Brain (organoid and tissue), 16 donors: ENCODE measurements at places on chromosomes 4 and X. TPM values are rescaled to one million over a fixed set of nuclear protein-coding genes. Genes with fewer than 3 reads are reported as not detected.

The DTHD1 gene
- 0.12 TPM for polyA plus RNA-seq

DNA sequence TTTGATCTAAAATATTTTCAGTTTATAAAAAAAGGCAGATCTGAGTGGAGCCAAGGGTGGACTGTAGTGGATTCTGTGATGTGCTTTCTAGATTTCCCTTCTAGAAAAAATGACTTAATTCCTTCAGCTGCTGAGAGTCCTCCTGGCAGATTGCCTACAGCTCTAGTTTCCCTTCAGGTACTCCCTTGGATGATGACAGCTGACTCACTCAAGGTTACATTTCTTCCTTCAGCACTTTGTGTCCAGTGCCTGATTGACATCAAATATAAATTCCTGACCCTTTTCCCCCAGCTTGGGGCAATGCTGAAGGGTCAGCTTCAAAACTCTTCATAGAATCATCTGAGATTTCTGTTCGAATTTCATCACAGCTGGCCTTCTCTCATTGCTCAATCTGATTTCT lies 161.7 kb downstream of the EMCN start:
- DNase-seq = no peak

- no peak for DNase-seq
Measured at GRCh38 chr4:16721613-16722291, 176.7 kb downstream of the LDB2 start.

The RASSF6 gene
- polyA plus RNA-seq = 18.4 TPM

DNA sequence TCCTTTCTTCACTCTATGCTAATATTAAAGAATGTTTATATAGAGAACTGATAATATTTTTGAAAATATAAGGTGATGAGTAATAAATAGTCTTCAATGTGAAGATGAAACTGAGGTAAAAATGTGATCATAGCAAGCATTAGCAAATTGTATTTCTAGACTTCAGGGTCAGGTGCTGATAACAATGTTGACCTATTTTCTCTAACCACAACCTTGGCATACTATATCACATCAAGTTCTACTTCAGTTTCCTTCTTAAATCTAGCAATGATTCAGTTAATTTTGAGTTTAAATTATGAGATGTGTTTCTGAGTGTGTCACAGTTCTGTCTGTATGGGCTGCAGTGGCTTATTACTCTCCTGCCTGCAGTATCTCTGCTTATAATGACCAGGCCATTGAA lies 209.4 kb downstream of the RAPGEF2 start:
- DNase-seq = no peak

The YIPF7 gene
- polyA plus RNA-seq = not detected

- no peak for DNase-seq
Measured at GRCh38 chrX:133852837-133853356, 132.5 kb downstream of the GPC3 start.

DNA sequence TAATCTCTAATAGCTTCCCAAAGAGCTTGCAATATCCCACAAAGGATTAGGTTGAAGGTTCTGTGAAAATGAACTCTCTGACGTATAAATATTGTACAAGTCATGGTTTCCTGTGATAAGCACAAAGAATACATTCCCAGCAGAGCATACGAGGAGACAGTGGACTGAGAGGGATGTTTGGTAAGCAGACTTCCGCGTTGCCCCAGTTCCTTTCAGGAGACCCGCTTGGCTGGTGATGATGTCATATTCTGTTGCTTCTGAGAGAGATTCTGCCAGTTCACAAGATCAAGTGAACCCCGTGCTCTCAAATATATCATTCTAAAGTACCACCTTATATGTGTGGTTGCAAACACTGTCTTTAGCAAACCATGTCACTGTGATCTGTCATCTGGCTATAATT lies 323.9 kb upstream of the CASK start:
- no peak for DNase-seq

GRCh38 chr4:136796953-136797352 lies 735.3 kb downstream of the PCDH18 start:
- no peak for DNase-seq

The SOX3 gene
- 0.39 TPM for polyA plus RNA-seq

The HERC3 gene
- 9.4 TPM for polyA plus RNA-seq

DNA sequence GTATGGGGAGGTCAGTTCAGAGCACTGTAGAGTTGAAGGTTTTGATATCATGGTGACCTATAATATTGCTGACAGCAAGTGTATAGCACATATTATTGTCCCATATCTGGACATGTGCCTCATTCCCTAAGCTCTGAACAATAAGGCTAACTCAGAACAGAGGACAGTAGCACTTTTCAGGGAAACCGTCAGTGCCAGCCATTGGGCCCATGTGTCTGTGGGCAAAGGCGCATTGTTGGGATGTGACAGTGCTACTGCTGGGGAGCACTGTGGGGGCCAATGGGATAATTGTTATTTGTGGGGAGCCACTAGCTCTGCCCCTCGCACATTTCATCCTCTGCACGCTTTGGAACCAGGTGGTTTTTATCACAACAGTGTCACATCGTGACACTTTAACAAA lies 136.2 kb downstream of the ELOVL6 start:
- DNase-seq = no peak

DNA sequence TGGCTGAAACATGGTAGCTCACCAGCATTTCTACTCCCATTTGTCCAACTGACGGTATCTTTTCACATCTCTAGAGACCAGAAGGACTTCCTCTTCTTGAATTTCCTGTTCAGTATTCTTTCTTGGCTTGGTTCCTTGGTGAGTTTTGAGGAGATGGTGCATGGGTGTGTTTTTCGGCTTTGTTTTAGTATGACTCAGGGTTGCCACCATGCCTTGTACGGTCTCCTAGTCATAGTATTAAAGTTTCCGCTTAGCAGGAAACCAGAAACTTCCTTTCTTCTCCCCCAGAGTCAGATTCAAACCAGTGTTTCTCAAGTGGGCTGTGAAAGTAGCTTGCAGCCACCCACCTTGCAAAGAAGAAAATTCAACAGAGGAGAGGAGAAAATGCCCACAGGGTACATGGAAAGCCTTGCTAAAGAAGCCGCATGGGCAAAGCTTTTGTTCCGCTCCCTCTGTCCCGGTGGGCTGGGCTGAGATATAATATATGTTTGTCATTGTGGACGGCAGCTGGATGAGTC lies 5.7 kb downstream of the CD99 start:
- DNase-seq = no peak

The ADGRG2 gene
- polyA plus RNA-seq = 0.07 TPM

The GUCY1B1 gene
- polyA plus RNA-seq = 9.8 TPM

DNA sequence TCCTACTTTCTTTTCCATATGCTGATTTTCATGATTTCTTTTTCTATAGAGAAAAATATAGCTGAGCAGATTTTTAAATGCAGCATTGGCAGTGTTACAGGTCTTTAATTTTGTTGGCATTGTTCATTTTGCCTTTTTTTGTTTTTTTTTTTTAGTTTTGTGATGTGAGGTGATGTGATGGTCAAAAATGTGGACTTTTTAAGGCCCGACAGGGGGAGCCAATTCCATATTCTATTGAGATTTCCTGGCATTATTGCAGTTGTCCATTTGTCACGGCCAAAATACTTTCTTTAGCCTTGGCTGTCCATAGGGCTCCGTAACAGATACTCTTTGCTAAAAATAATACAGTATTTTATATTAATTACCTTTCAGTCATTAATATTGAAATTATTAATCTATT lies 47.8 kb downstream of the SLIT2 start:
- peak; percentile 25 for DNase-seq

GRCh38 chrX:65196758-65197360 lies 220.6 kb upstream of the ZC4H2 start:
- DNase-seq = peak; percentile 12

DNA sequence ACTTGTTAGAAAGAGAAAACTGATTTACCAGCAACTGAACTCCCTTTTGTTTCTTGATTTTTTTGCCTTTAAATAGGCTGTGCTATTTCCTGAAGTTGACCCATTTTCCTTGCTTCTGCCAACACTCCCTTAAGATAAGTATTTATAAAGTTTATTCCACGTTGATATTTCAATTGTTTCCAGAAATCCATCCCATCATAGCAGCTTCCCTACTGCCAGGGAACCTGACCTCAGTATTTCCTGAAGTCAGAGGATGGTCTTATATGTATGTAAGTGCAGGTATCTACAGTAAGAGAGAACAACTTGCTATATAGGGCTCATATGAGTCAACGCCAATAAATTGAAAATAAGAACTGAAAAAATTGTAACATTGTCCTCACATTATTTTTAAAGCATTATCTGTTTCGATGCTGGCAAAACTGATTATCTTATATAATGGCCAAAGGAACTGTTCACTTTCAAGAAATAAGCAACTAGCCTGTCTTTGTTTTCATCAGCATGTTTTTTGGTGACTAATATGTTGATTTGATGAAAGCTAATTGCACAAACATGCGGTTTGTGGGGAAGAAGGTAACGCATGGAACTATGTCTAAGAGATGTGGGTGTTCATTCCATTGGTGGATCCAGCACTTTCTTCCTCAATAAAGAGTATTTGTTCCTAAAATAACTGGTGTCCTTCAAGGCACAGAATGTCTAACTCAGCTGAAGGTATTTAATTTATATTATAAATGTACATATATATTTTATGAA lies 4.7 kb downstream of the LIMCH1 start:
- no peak for DNase-seq

DNA sequence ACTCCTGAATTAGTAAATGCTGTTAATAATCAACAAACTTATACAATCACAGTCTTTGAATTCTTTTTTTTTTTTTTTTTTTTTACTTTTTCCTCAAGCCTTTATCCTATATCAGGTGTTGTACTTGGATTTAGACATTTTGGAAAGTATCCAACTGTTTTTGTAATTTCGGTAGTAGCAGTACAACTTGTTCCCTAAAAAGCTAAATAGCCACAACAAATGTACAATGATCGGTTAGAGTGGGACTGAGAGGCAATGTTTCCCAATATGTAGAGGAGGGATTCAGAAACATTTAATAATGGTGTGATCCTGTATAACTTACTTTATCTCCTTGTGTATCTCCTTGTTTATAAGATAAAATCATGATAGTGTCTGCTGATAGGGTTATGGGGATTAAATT lies 343.1 kb downstream of the GRID2 start:
- DNase-seq = no peak

DNA sequence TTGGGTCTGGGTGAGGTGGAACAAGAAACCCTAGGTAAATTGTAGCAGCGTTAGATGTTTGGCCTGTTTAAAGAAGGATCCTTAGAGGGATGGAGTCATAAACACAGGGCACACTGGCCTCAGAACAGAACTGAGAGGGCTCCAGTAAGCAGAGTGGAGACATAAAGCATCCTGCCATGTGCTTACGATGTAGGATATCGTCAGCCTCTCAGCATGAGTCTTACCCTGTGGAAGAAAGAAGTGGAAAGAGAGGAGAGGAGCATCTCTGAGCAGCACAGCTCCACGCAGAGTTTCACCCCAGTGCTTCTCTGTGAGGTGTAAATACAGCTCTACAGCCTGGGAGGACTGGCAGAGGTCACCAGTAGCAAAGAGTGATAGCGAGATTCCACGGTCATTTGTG lies 27.8 kb upstream of the SORBS2 start:
- no peak for DNase-seq

- DNase-seq = no peak
Measured at GRCh38 chr4:54626113-54626512, 31.6 kb upstream of the KIT start.

- no peak for DNase-seq
Measured at GRCh38 chr4:137427411-137427810, 104.9 kb downstream of the PCDH18 start.

- DNase-seq = no peak
Measured at GRCh38 chr4:5760936-5761480, 50.0 kb downstream of the EVC start.

DNA sequence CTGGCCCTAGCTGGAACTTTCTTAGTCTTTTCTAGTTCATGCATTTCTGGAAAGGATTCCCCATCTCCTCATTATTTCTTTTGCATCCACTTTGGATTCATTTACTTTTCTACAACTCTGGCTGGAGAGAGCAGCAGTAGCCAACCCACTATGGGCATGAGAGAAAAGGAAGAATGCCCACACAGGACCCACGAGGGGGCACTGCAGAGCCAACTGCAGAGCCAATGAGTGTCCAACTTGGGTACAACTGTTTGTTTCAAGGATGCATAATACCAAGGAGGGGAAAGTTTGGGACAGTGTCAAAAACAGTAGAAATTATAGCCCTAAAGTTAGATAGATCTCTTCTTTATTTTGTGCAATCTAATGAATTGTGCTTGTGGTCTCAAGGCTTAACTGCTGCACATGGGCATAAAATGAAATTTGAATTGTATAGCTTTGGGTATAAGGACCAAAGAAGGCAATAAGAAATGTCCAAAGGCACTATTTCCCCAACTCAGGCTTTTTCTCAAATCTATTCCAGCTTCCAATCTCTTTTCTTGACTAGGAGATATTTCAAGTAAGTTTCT lies 230.6 kb downstream of the NSUN7 start:
- DNase-seq = no peak

The FREM3 gene
- 0.44 TPM for polyA plus RNA-seq

GRCh38 chr4:1348014-1348513 lies 1.1 kb downstream of the UVSSA start:
- no peak for DNase-seq

GRCh38 chrX:121639781-121640180 lies 592.4 kb downstream of the GLUD2 start:
- no peak for DNase-seq

The RAB9B gene
- 8.2 TPM for polyA plus RNA-seq

- DNase-seq = no peak
Measured at GRCh38 chrX:75278991-75279390, 5.1 kb downstream of the UPRT start.

The GRIPAP1 gene
- 51.1 TPM for polyA plus RNA-seq

DNA sequence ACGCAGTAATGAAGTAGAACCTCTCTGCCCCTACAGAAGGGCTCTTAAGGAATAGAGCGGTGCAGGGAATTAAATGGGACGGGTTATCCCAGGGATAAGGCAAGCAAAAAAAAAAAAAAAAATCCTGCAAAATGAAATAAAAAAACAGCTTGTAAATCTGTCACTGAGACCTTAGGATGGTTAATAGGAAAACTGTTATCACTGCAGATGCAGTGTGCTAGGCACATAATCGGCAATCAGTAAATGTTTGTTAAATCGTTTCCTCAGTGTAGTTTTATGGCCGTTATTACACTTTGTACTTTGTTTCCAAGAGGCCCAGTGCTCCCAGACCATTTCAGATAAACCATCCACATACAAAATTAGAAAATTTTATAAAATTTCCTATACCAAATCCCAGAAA lies 1.0 kb downstream of the HNRNPH2 start:
- no peak for DNase-seq

- DNase-seq = no peak
Measured at GRCh38 chrX:4655743-4656142, 942.3 kb upstream of the PRKX start.

GRCh38 chrX:25202827-25203226 lies 187.1 kb upstream of the ARX start:
- no peak for DNase-seq

DNA sequence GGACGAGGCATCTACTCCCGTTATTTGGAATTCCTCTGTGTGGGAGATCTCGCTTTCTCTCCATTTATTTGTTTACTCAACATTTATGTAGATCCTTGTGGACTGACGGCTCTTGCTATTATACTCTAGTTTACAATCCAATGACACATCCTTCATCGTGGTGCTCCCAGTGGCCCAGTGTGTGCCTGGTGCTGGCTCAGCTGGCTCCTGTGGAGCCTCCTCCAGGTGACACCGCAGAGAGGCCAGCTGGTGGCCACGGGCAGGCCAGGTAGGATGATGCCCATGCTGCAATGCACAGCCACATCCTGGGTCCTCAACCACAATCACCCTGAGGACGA lies 84.0 kb upstream of the AFAP1 start:
- no peak for DNase-seq
